ENCODE measurements at places on chromosomes 2 and 18.

DNA sequence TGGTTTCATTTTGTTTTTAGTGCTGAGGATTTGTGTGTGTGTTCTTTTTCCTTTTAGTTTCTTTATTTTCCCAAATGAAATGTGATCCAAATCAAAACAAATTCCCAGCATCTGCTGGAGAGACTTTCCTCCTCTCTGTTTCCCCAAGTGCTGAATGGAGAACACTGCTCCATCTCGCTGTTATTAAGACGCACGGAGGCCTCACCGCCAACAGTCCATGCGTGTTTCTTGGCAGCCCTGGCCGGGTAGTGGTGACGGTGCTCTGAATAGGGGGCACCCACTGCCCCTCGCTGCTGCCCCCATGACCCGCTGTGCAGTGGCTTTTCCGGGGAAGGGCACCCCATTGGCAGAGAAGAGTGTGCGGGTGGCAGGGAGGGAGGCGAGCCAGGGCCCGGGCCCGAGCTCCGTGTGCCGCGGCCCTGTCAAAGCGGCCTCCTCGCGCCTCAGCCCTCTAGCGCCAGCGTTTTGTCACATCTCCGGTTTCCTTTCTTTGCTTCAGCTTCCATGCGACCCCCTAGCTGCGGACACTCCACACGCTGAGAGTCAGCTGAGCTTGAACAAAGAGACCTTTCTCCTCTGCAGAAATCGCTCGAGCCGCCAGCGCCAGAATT is 473.7 kb upstream of the SALL3 start:
- peak; percentile 86 for DNase-seq

DNA sequence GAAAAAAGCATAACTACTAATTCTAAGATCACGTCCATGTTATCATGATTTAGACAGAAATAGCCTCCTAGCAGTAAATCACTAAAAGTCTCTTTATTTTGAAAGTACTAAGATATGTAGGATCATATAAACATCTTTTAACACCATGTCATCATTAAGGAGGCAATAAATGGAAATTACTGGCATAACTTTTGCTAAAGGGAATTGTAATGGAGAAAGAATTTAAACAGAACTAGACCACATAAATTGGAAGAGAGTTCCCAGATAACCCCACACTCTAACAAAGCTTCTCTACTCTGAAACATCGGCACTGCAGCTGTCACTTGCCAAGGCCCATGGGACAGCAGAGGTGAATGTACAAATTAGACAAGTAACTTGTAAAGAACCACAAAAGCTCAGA is 29.5 kb downstream of the STK39 start:
- DNase-seq = no peak

DNA sequence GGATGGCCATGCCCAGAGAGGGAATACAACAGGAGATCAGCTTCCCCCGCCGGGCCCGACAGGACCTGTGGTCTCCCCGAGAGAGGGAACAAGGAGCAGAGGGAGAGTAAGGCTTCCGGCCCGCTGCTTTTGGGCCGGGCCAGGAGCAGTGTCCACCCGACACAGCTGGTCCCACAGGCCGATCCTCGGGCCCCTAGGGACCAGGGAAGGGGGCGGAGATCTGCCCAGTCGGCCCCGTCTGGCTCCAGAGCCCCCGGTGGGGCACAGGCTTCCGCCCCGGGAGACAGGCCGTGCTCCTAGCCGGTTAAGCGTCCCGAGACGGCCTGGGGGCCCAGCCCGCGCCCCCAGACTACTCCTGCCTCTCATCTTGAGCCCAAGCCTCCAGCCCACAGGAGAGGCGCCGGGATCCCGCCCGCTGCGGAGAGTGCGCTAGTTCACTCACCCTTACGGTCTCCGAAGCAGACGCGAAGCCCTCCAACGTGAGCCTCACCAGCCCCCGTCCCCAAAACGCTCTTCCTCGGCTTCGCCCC is at the start of gene MCFD2:
Gene MCFD2, minus strand, starts transcription at position 526 of the 530 bp plus-strand sequence. CDS start 6,635 bp downstream, outside the sequence.
- no peak for DNase-seq

DNA sequence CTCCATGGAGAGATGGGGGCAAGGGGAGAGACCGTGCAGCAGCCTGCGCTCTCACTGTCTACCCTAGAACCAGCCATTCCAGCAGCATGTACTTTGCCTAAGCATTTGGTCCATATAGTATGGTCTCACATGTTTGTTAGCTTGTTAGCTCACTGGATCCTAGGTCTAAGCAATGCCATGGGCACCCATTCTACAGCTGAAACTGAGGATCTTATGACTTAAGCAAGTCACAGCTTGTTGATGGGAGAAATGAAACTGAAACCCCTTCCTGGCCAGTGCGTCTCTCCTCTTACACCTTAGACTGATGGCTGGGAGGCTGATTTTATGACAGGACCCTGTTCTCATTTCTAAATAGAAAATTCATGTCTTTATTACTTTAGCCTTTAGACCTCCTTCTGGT is 90.1 kb downstream of the EPAS1 start:
- peak; percentile 35 for DNase-seq

GRCh38 chr2:239912938-239913635 is 112.1 kb downstream of the NDUFA10 start:
- DNase-seq = peak; percentile 28

GRCh38 chr2:65044097-65044735 is 12.0 kb upstream of the CEP68 start:
- DNase-seq = no peak

- no peak for DNase-seq
These were observed 467.5 kb downstream of the FBXO15 start for GRCh38 chr18:73679941-73680712.
